ENCODE measurements at places on chromosomes 12 and 14. TPM values are rescaled to one million over a fixed set of nuclear protein-coding genes. Genes with fewer than 3 reads are reported as not detected.

The NPAS3 gene
- total RNA-seq, result 5.7 TPM

The CCDC197 gene
- total RNA-seq, result not detected

The ACOT4 gene
- total RNA-seq, result 4.3 TPM

The TEX52 gene
- total RNA-seq, result not detected

The CCDC91 gene
- total RNA-seq, result 21.1 TPM

The CPNE6 gene
- total RNA-seq, result not detected

The OR2AP1 gene
- total RNA-seq, result not detected

GRCh38 chr12:49832836-49833421 is 4.7 kb upstream of the NCKAP5L start:
- H3K36me3 ChIP-seq, result no peaks in the 10 kb centered on the region
- no peak for DNase-seq
- no peak overlapping the region for H3K4me3 ChIP-seq
- peak overlapping the region; percentile 94 for H3K27ac ChIP-seq
- no peaks in the 10 kb centered on the region for H3K27me3 ChIP-seq

DNA sequence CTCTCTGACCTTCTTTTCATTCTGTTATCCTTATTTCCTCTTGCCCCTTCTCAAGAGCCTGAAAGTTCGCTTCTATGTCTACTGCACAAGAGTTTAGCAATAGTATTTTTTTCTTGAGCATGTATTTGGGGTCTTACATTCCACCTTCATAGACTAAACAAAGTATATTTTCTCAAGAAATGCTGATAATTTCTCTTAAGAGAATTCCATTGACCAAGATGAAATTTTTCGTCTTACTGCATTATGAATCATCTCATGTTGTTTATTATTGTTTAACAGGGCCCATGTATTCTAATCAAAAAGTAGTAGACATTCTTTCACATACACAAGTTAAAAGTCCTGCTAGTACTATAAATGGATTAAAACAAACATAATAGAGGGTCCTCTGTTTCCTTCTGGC is 219.3 kb downstream of the C12orf50 start:
- no peaks in the 10 kb centered on the region for H3K36me3 ChIP-seq
- no peak for DNase-seq
- H3K4me1 ChIP-seq, result peaks cover 84% of the 10 kb centered on the region
- H3K4me3 ChIP-seq, result no peak overlapping the region
- peak overlapping the region; percentile 72 for H3K27ac ChIP-seq

- H3K4me3 ChIP-seq, result peak overlapping the region; percentile 92
- H3K27ac ChIP-seq, result peak overlapping the region; percentile 55
- DNase-seq, result no peak
- no peaks in the 10 kb centered on the region for H3K36me3 ChIP-seq
Measured at GRCh38 chr12:41932470-41932991, 212.1 kb downstream of the GXYLT1 start.

DNA sequence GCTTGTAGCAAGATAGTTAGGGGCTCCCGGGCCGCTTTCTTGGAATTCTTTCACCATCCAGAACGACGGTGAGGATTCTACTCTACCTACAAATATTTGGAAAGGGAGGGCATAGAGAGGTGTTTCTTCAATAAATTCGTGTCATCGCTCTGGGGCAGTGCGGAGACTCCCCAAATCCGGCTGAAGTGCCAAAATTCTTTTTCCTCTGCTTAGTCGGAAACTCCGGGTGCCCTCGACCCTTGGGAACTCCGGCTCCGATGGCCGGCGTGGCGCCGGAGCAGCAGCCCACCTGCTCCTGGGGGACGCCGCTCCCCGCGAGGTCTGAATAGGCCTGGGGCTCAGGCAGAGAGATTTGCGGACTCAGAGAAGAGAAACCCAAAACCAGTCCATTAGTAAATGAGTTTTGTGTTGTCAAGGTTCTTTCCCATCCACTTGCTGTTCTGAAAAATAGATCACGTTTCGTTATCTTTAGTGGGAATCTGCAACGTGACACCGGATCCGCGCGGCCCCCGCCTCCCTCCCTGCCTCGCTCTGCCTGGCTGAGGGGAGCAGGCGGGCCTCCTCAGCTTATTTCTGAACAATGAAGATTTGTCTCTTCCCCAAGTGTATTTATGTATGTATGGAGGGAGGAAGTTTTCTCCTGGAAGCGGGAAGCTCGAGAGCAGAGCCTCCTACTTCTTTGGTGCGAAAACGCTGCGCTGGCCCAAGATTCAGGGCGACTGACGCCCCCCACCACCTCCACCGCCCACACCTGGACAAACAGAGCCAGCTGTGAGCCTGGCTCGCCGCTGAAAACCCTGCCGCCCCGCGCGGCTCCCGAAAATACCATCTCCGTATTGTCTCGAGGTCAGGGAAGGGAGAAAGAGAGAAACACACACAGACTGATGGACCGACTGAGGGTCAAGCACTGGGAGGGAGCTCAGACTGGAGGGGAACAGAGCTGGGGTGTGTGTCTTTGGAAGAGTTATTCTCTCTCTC is 3.7 kb upstream of the SIX1 start:
- peak overlapping the region; percentile 95 for H3K27ac ChIP-seq
- H3K27me3 ChIP-seq, result no peaks in the 10 kb centered on the region

DNA sequence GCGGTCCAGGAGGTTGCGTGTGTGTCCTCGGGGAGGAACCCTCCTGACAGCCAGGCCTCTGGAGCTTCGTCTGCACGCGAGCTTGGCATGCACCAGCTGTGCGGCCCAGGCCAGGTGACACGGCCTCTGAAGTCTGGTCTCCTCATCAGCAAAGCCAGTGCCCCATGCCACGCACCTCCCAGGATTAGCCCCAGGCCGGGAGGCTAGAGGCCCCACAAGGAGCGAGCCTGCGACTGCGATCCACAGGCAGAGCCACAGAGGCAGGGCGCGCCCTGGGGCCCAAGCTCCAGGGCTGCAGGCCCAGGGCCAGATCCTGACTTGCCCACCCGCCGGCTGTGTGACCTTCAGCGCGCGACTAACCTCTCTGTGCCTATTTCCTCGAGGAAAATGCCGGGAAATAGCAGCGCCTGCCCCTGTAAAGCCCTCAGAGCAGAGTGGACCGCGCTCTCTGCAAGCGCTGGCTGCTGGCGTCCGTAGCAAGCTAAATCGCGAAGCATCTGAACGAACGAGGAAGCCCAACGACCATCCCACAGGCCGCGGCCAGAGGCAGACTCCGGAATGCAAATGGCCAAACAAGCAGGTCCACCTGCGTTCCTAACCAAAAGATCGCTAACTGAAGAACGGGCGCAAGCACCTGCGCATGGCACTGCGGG is 492 bp upstream of the BTBD6 start:
- H3K4me3 ChIP-seq, result peak overlapping the region; percentile 74
- peaks cover 35% of the 10 kb centered on the region for H3K4me1 ChIP-seq
- peaks cover 6% of the 10 kb centered on the region for H3K36me3 ChIP-seq
- no peak for DNase-seq

GRCh38 chr12:122865268-122866231 is 30.3 kb downstream of the HIP1R start:
- H3K27ac ChIP-seq, result no peak overlapping the region
- peaks cover 4% of the 10 kb centered on the region for H3K4me1 ChIP-seq
- H3K4me3 ChIP-seq, result no peak overlapping the region
- no peaks in the 10 kb centered on the region for H3K27me3 ChIP-seq
- H3K36me3 ChIP-seq, result peaks cover 19% of the 10 kb centered on the region
- DNase-seq, result no peak

- no peaks in the 10 kb centered on the region for H3K27me3 ChIP-seq
- DNase-seq, result no peak
- H3K36me3 ChIP-seq, result peaks cover 4% of the 10 kb centered on the region
Measured at GRCh38 chr14:24443053-24443665, 583 bp upstream of the SDR39U1 start.

- peaks cover 7% of the 10 kb centered on the region for H3K4me1 ChIP-seq
- no peak for DNase-seq
- H3K27me3 ChIP-seq, result no peaks in the 10 kb centered on the region
- H3K27ac ChIP-seq, result no peak overlapping the region
Measured at GRCh38 chr14:95056476-95056875, 100.9 kb downstream of the DICER1 start.

DNA sequence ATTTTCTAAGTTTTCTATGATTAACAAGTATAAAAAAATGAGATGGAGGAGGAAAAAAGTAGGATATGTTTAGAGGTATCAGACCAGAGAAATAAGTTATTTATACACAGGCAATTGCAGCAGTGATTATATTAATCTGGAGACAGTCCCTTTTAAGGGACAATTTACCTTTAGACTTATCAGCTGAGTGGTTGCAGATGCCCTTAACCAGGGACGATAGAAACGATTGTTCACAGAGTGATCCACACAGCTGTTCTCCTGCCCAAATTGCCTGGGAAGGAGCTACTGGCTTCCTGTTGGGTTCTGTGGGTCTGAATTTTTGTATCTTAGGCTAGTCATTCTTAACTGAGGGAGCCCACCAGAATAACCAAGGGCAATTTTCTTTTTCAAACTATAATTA is 66.4 kb downstream of the GCH1 start:
- H3K36me3 ChIP-seq, result peaks cover 3% of the 10 kb centered on the region
- peaks cover 4% of the 10 kb centered on the region for H3K27me3 ChIP-seq
- DNase-seq, result no peak
- peaks cover 5% of the 10 kb centered on the region for H3K4me1 ChIP-seq

DNA sequence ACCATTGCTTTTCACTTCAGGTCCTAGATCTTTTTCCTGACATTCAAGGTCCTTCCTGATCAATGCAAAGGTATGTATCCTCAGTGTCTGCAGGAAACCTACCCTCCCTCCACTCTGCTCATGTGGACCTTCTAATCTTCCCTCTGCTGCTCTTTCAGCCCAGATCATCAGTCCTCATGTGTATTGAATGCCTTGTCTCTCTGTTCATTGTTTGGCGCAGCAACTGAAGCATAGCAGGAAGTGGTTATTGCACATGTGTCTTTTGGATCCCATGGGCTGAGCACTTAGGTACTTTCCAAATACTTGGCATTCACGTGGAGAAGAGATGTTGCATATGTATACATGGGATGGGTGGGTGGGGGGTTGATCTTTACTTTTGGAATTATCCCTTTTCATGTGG is 4.3 kb upstream of the NIN start:
- peaks cover 2% of the 10 kb centered on the region for H3K27me3 ChIP-seq
- H3K4me3 ChIP-seq, result no peak overlapping the region
- no peak overlapping the region for H3K27ac ChIP-seq
- peaks cover 8% of the 10 kb centered on the region for H3K4me1 ChIP-seq

DNA sequence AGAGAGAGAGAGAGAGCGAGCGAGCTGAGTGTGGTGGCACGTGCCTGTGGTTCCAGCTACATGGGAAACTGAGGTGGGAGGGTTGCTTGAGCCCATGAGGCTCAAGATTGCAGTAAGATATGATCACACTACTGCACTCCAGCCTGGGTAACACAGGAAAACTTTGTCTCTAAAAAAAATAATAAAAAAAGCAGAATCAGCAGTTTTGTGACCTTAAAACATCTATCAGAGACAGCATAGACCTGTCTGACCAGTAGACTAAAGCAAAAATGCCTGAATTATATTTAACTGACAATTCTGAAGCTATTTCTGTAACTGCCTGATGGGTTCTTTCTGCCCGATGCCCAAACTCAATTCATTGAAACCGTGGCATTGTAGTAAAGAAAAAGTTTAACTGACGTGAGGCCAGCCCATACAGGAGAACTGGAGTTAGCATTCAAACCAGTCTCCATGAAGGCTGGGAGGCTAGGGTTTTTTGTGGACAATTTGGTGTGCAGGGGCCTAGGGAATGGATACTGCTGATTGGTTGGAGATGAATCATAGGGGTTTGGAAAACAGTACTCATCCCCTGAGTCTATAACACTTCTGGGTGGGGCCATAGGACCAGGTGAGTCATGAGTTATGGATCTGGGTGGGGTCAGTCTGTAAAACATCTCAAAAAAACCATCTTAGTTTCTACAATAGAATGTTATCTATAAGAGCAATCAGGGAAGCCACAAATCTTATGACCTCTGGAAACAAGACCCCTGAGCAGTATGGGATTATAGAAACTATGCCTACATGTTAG is 8.0 kb upstream of the RASSF8 start:
- H3K27me3 ChIP-seq, result no peaks in the 10 kb centered on the region
- no peak overlapping the region for H3K4me3 ChIP-seq
- DNase-seq, result no peak
- no peaks in the 10 kb centered on the region for H3K4me1 ChIP-seq
- no peak overlapping the region for H3K27ac ChIP-seq

GRCh38 chr12:116977465-116978380 is 67.0 kb downstream of the FBXW8 start:
- H3K36me3 ChIP-seq, result peaks cover 14% of the 10 kb centered on the region
- H3K27me3 ChIP-seq, result no peaks in the 10 kb centered on the region
- H3K4me1 ChIP-seq, result peaks cover 54% of the 10 kb centered on the region
- peak overlapping the region; percentile 70 for H3K27ac ChIP-seq

DNA sequence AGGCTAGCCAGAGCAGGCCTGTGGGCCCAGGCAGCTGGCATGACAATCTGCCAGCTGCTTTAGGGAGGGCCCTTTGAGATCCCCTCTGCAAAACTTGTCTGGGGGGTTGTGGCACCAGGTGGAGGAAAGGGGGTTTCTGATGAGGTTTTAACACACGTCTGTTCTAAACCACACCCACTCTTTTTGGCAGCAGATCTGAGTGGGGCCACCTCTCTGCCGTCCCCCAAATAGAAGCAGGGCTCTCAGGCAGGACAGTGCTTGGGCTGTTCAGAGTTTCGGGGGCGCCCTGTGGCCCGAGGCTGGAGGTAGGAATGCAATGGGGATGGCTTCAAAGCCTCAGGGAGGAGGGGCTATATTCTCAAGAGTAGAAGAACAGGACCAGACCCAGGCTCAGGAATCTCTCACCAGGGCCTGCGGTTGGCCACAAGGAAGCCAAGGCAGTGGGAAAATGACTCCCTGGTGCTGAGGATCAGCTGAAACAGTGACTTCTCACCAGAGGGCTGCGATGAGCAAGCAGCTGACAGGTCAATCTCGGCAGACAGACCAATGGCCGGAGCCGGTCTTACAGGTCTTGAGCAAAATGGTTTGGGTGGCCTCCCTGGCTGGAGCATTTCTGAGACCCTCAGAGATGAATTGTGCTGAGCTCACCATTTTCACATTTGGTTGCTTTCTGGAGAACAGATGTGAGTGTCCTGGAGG is 1.5 kb upstream of the KRT5 start:
- H3K27me3 ChIP-seq, result peaks cover 43% of the 10 kb centered on the region
- H3K27ac ChIP-seq, result no peak overlapping the region
- no peaks in the 10 kb centered on the region for H3K36me3 ChIP-seq
- DNase-seq, result no peak
- H3K4me3 ChIP-seq, result no peak overlapping the region
- H3K4me1 ChIP-seq, result peaks cover 11% of the 10 kb centered on the region

DNA sequence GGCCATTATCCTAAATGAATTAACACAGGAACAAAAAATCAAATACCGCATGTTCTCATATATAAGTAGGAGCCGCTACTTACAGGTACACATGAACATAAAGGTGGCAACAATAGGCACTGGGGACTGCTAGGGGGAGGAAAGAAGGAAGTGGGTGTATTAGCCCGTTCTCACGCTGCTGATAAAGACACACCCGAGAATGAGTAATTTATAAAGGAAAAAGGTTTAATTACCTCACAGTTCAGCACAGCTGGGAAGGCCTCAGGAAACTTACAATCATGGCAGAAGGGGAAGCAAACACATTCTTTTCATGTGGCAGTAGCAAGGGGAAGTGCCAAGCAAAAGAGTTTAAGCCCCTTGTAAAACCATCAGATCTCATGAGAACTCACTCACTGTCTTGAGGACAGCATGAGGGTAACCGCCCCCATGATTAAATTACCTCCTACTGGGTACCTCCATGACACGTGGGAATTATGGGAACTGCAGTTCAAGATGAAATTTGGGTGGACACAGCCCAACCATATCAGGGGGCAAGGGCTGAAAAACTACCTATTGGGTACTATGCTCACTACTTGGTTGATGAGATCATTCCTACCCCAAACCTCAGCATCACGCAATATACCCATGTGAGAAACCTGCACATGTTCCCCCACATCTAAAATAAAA is 16.4 kb upstream of the MIA2 start:
- H3K36me3 ChIP-seq, result no peaks in the 10 kb centered on the region
- DNase-seq, result no peak
- H3K4me1 ChIP-seq, result peaks cover 10% of the 10 kb centered on the region
- H3K27me3 ChIP-seq, result no peaks in the 10 kb centered on the region

- H3K4me1 ChIP-seq, result peaks cover 12% of the 10 kb centered on the region
- H3K27me3 ChIP-seq, result no peaks in the 10 kb centered on the region
- no peak overlapping the region for H3K4me3 ChIP-seq
Measured at GRCh38 chr14:34379816-34380470, 82.1 kb downstream of the SPTSSA start.

Data from chondrocyte (in vitro differentiated cells).